HS-5 (cell line): ENCODE measurements at places on chromosomes 1 and 21.

DNA sequence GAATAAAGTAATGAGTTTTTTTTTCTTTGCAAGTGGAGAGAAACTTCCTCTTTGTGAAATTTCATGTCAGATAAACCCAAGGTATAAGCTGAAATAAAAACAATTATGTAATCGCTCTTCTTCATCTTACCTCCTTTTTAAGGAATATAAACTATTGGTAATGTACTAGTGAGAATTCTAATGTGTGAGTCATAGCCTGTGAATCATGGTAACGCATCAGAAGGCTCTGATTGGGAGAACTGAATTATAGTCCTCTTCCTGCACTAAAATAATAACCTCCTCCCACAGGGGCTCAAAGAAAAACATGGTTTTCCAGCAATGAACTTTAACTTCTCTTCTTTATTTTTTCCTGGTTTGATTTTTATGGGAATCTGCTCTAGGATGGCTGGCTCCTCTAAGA, 57.1 kb upstream of the COX20 start:
- DNase-seq: peak; percentile 74

DNA sequence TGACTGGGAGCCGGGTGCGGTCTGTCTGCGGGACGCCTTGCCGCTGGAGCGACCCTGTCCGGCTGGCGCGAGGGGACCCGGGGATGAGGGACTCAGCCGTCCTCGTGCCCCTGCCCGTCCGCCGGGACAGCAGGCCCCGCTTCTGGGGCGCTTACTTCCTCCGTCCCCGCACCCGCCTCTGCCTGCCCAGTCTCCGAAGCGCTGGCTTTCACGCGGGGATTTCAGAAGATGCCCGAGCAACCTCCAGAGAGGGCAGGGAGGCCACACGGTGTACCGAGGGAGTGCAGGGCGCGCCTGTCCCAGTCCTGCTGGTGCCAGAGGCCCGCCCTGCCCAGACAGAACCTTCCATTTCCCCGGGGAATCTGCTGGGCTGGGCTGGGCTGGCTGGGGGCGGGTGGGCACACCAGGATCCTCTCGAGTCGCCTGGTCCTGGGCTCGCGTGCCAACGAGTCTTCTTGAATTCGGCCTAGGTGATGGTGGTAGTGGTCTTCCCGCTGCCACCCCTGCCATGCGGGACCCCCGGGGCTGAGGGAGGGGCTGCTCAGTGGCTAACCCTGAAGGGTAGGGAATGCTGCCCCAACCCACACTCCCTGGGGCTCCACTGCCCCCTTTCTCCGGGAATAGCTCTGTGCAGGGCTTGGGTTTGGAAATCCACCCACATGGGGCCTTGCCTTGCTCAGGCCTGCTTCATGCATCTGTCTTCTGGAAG, 2.5 kb upstream of the TRPM2 start:
- no peak for DNase-seq

- no peak for DNase-seq
These were observed 15.3 kb downstream of the SRSF4 start for GRCh38 chr1:29166291-29166878.

DNA sequence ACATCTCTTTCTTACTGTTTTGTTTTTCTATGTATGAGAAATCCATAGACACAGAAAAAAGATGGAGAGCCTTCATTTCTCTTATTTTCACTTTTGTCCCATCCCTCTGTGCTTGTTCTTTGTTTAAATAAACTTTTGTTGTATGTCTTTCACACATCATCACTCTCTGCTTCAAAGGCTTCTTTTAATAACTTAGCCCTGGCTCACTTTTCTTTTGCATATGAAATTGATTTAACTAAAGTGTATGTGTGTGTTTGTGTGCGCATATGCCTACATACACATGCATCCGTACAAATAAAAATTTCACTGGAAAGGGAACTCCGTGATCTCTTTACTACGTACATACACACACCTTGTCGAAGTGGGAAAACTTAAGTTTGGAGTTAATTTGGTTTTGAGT, 168.6 kb downstream of the NFIA start:
- no peak for DNase-seq

GRCh38 chr1:115748401-115749150, 19.9 kb downstream of the CASQ2 start:
- DNase-seq: no peak

GRCh38 chr21:28798798-28799197, 193.9 kb downstream of the LTN1 start:
- no peak for DNase-seq

- peak; percentile 36 for DNase-seq
These were observed 61.3 kb downstream of the B3GALNT2 start for GRCh38 chr1:235442788-235443429.

GRCh38 chr1:71488555-71489252, 407.9 kb upstream of the ZRANB2 start:
- no peak for DNase-seq

DNA sequence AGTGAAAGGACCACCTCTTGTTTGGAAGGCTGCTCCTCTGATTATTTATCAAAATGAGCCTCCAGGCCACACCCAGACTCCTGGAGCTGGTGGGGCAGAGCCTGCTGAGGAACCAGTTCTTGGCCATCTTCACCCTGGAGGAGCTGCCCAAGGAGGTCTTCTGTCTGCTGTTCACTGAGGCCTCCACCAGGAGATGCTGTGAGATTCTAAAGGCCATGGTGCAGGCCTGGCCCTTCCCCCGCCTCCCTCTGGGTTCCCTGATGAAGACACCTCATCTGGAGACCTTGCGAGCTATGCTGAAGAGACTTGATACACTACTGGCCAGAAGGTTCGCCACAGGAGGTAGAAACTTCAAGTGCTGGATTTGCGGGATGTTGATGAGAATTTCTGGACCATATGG, 61.7 kb upstream of the GJA8 start:
- DNase-seq: no peak

GRCh38 chr21:37259426-37259825, 7.7 kb downstream of the VPS26C start:
- no peak for DNase-seq

DNA sequence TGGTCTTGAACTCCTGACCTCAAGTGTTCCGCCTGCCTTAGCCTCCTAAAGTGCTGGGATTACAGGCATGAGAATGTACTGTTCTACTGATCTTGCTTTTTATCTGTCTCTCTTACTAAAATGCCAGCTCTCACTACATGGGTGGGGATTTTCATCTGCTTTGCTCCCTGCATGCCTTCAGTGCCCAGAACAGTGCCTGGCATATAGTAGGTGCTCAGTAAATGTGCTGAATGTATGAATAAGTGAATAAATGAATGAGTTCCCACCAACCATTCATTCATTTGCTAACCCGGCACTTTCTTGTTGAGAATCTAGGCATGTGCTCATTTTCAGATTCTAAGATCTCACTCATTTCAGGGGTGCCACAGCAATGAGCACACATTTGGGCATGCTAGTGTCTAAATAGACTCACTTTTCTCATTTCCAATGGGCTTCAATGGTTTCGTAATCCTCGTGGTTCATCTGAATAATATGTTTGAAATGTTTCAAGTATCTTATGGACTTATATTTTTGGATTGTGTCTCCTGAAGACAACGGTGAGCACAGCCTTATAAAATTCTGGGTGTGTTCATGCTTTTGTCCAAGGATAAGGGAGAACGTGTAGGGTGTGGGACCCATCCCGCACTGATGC, 7.6 kb downstream of the DHRS3 start:
- no peak for DNase-seq

DNA sequence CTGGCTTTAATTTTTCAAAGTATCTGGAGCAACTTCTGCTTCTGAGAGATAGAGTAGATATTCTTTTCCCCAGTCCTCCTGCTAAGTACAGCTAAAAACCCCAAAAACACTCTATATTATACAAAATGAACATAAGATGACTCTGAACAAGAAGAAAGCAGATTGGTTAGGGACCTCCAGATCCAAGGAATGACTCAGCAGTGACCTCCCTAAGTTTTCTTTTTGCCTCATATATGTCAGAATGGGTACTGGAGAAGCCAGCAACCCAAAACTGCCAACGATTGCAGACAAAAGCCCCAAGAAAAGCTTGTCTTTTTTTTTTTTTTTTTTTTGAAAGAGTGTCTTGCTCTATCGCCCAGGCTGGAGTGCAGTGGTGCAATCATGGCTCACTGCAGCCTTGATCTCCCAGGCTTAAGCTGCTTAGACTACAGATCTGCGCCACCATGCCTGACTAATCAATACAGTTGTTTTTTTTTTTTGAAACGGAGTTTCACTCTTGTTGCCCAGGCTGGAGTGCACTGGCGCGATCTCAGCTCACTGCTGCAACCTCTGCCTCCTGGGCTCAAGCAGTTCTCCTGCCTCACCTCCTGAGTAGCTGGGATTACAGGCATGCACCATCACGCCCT, 22.7 kb downstream of the NDUFS5 start:
- DNase-seq: no peak

DNA sequence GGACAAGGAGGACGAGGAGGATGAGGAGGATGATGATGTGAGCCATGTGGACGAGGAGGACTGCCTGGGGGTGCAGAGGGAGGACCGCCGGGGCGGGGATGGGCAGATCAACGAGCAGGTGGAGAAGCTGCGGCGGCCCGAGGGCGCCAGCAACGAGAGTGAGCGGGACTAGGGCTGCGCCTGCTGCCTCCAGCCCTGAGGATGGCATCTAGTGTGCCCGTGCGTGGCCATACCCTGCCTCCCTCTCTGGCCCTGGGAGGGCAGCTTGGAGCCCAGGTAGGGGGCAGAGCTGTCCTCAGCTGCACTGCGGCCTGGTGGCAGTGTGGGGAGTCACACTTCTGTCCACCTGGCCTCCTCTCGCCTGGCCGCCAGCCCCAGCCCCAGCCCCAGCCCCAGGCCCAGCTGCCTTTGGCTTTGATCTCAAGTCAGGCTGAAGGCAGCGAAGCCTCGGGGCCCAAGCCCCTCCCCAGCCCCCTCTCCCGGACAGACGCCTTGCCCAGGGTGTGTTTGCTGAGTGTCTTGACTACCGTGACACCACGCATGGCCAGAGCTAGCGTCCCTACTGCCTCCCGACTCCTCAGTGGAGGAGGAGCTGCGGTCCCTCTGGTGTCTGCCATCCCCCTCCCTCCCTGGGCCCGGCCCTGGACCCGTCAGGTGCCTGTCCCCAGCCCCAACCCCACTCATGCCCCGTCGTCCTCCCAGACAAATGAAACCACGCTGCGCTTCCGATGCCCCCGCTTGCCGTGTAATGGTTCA, 155.2 kb downstream of the PEX14 start:
- DNase-seq: no peak

GRCh38 chr1:199550199-199551065, 477.1 kb upstream of the NR5A2 start:
- no peak for DNase-seq

DNA sequence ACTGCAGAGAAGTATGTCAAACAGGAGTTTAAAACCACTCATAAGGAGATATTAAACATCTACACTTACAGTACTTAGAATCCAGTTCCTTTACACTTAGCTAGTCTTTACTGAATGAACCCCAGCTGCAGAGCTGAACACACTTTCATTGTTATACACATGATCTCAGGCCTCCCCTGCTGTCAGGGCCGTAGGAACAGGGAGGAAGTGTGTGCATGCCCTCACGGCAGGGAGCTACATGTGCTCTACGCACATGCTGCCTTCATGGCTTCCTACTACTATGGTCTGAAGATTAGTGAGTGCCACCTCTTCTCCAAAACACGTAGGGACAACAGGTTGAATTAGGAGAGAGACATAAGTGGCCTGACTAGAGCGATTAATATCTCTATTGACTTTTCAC, 191.5 kb downstream of the SIPA1L2 start:
- DNase-seq: no peak

GRCh38 chr1:60527567-60527966, 454.0 kb upstream of the C1orf87 start:
- DNase-seq: no peak

GRCh38 chr21:29433366-29434059, 134.8 kb downstream of the BACH1 start:
- no peak for DNase-seq

- DNase-seq: no peak
These were observed 192.1 kb downstream of the RHOU start for GRCh38 chr1:228927421-228927820.

GRCh38 chr1:172647987-172648386, 10.9 kb upstream of the FASLG start:
- DNase-seq: no peak

DNA sequence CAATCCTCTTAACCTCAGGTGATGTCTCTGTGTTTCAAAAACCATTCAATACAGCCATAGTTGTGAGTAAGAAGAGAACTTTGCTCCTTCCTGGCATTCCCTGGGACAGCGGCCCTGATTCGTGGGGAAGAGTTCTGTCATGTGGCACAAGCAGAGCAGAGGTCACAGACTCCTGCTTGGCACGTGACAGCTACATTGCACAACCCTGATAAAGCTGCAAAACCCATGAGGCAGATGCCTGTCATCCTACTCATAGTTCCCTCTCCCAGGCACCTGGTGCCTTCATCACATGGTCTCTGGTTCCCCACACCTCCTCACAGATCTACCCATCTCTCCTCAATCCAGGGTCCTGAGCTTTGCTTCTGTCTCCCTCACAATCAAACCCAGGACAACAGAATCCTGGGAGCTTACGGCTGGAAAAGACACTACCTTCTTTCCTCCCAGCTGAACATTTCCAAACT, 70.8 kb downstream of the PLPP3 start:
- DNase-seq: peak; percentile 15

GRCh38 chr1:44405798-44406736, 1.0 kb downstream of the RNF220 start:
- DNase-seq: no peak

GRCh38 chr1:183993132-183993531, 44.4 kb downstream of the COLGALT2 start:
- no peak for DNase-seq

DNA sequence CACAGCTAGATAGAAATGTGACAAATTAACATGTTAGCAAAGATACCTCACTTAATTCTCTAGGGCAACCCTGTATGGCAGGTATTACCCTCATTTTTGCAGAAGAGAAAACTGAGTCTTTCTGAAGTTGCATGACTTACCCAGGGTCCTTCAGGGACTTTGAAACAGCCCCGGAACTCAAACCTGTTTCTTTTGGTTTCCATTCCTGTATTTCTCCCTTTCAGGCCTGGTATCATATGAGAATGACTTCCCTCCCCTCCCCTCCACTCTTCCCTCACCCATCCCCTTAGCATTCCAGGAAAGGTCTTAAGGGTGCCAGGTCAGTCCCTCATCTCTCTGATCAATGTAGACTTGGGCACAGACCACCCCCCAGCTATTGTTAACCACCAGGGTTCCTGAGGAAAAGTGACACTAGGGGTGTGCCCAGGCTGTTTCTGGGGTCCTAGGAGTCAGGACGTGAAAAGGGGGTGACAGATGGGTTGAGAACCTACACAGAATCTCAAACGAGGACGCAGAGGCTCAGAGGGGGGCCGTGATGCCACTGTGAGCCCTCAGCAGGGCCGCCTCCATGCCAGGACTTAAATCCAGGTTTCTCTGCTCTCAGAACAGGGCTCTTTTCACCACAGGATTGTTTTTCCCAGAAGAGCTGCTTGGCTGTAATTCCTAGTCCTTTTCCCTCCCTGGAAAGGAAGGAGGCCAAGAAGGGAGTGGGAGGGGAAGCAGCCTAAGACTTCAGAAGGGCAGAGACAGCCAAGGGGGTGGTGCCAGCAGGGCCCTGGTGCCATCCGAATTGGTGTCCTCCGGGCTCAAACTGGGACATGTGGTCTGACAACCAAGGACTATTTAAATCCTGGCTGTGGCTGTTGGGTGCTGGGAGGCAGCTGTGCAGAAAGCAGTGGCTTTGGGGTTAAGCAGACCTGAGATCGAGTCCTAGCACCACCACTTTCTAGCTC, 2.1 kb upstream of the WASF2 start:
- DNase-seq: no peak

GRCh38 chr1:153357076-153357852, 390 bp upstream of the S100A9 start:
- no peak for DNase-seq

GRCh38 chr21:31279986-31280385, 64.1 kb downstream of the TIAM1 start:
- no peak for DNase-seq

- no peak for DNase-seq
These were observed 8.5 kb downstream of the STMN1 start for GRCh38 chr1:25897754-25898153.
